Stimulated activated CD8-positive, alpha-beta memory T cell treated with anti-CD3 and anti-CD28 coated beads, Interleukin-7, amount 100 ng/mL, for 4 hours (primary cell): ENCODE measurements at places on chromosomes 2 and 18.

GRCh38 chr18:35042389-35043071, 1.3 kb downstream of the MAPRE2 start:
- no peak for DNase-seq

GRCh38 chr2:113777371-113777770, 20.9 kb upstream of the SLC35F5 start:
- no peak for DNase-seq

DNA sequence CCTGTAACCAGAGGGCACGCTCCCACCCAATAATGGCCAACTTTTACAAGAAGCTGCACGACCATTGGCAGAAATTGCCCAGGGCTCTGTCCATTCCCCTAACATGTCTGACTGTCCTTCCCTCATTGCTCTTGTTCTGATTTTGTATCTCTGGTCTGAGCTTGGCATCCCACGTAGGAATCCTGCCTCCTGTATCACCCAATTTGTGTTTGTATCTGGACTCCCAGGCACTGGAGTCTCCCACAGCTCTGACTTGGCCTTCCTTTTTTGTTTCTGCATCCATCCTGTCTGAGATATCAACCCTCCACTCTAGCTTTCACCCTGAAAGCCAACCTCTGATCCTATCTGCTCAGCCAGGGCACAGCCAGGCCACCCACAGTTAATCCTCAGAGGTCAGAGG, 259.8 kb downstream of the FBXO15 start:
- DNase-seq: no peak

GRCh38 chr2:236943841-236944513, 141.7 kb upstream of the COPS8 start:
- no peak for DNase-seq

DNA sequence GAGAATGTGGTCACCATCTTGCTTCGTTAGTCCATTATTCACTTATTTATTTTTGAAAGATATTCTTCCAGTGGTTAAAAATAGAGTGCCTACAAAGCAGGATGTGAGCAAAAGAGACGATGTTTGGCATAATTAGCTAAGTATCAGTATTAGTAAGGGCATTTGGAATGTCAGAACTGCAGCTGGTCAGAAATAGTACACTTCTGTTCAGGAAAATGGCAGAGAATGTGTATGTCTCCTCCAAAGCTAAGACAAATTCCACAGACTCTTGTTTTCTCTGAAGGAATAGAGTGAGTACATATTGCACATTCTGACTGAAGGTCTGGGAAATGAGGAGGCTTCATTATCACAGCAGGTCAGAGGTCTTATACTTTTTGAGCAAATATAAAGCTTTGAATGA, 209.0 kb downstream of the L3MBTL4 start:
- no peak for DNase-seq

GRCh38 chr2:228417956-228418355, 236.5 kb upstream of the SPHKAP start:
- DNase-seq: no peak

GRCh38 chr2:231573096-231573495, 19.6 kb upstream of the TEX44 start:
- DNase-seq: no peak

- DNase-seq: no peak
These were observed 1.1 kb upstream of the CERS6 start for GRCh38 chr2:168454737-168455644.

GRCh38 chr2:171318463-171318934, 115.3 kb downstream of the METTL8 start:
- no peak for DNase-seq

- no peak for DNase-seq
These were observed 50.6 kb downstream of the ANKMY1 start for GRCh38 chr2:240507060-240507777.

DNA sequence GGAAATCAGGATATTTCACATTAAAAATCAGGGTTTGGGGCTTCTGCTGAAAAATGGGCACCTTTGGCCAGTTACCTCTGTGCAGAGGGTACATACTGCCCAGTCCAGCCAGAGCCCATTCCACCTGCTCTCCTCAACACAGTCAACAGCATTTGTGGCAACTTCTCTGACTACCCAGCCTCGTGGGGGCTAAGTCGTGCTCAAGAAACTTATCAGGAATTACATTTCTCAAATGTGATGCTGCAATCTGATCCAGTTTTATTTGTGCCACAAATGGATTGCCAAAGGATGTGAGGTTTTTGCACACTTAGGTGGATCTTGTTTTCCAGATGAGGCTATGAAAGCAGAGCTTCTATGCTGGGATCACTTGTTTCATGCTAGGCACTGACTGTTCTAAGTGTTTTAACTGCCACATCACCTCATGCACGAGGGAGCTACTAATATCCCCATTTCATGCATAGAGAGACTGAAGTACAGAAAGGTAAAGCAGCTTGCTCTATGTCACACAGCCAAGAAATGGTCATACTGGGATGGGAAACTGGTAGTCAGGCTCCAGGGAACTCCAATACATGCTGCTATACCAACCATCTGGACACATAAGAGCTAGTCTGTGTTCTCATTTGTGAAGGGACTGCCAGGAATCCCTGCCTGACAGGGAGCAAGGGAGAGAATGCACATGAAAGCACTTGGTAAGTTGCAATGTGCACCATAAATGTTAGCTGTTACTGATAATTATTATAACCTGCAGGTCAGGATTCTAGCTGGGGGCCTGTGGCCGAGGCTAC, 89.0 kb upstream of the HK2 start:
- DNase-seq: no peak

DNA sequence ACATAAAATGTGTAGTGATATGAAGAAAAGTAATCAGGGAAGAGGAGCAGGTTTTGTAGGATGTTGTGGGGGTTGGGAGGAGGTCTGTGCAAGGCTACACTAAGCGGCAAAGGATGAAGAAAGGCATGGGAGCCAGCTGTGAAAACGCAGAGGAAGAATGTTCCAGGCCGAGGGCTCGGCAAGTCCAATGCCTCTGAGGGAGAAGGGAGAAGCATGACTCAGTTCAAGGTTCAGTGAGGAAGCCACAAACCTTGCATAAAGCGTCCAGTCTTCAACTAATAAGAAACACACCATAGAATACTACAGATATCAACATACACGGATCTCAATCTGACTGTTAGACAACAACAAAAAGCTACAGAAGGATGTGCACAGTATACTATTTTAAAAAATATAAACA, 16.2 kb downstream of the EPB41L3 start:
- no peak for DNase-seq

- DNase-seq: no peak
These were observed 1.4 kb downstream of the NOL4 start for GRCh38 chr18:34223164-34223892.

- DNase-seq: no peak
These were observed 30.2 kb downstream of the TRAPPC12 start for GRCh38 chr2:3409627-3410170.

- no peak for DNase-seq
These were observed 84.4 kb upstream of the ZCCHC2 start for GRCh38 chr18:62438402-62438801.

GRCh38 chr2:197875763-197876162, 71.4 kb downstream of the PLCL1 start:
- no peak for DNase-seq

DNA sequence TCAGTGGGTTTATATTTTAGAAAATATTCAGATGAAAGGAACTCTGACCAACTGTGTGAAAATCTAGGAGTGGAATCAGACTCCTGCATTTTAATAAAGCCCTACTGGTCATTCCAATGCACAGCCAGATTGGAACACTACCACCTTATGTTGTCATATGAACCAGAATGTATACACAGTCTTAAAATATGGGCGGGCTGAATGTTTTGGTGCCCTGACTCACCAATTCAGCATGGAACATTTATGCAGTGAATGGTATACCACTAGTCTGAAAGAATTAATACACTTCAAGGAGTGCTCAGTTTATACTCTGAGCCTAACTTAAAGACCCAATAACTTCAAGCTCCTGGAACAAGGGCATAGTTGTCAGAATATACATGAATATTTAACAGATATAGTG, 280.9 kb upstream of the TCF4 start:
- no peak for DNase-seq

DNA sequence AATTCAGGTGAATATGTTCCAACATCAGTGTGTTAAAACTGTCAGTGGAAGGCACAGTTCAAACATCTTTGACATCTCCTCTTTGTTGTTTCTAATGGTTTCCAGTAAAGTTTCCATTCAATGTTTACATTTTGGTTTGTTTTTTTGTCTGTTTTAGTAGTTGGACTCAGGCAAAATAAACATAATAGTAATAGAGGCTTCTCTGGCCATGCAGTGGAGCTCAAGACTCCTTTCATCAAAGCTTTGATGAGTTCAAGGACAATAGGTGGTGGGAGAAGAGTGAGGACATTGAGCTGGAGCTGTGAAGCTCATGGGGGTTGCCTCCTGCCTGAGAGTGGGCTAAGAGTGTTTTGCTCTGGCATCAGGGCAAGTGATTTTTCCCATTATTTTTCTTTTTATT, 1853.7 kb upstream of the CELF4 start:
- no peak for DNase-seq

DNA sequence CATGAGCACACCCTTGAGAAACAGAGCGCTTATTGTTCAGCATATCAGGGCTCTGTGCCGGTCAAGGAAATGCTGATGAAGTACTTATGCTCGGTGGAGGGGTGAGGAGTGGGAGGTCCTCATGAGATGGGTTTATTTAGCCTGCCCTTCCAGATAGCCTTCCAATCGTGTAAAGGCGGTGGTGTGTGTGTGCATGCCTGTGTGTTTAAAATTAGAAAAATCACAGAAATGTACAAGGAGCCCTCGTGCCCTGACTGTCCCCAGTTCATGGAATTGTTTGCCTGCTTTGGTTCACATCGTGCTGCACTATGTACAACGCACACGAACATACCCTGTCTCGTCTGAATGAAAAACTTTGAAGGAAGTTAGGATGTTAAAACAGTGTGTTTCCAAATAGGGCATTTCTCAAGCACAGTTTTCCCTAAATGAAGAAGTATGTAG, 158.6 kb downstream of the AQP4 start:
- DNase-seq: no peak

GRCh38 chr2:212618636-212619035, 80.0 kb upstream of the ERBB4 start:
- no peak for DNase-seq

DNA sequence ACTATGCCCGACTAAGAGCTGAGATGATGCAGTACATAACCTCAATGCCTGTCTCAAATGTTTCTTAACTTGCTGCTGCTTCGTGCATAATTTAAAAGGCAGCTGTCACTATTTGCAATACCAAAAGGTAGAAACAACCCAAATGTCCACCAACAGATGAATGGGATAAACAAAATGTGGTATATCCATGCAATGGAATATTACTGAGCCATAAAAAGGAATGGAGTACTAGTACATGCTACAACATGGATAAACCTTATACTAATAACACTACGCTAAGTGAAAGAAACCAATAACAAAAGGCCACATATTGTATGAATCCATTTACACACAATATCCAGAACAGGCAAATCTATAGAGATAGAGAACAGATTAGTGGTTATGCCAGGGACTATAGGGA, 13.0 kb upstream of the DGKD start:
- DNase-seq: no peak

DNA sequence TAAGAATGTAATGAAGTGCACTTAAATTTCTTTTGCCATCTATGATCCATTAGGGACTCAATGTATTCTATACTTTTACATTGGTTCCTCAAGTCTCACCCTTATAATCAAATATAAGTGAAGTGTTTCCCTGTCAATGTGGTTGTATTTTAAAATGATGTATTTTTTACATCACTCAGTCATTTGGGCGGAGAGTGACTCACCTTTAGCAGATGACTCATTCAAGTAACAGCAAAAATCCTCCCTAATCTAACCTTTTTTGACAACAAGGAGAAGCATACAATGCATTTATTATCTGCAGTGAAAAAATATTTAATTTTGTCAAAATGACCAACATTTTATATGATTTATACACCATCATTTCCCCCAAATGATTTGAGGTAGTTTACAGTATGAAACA, 94.4 kb downstream of the FANCL start:
- no peak for DNase-seq

DNA sequence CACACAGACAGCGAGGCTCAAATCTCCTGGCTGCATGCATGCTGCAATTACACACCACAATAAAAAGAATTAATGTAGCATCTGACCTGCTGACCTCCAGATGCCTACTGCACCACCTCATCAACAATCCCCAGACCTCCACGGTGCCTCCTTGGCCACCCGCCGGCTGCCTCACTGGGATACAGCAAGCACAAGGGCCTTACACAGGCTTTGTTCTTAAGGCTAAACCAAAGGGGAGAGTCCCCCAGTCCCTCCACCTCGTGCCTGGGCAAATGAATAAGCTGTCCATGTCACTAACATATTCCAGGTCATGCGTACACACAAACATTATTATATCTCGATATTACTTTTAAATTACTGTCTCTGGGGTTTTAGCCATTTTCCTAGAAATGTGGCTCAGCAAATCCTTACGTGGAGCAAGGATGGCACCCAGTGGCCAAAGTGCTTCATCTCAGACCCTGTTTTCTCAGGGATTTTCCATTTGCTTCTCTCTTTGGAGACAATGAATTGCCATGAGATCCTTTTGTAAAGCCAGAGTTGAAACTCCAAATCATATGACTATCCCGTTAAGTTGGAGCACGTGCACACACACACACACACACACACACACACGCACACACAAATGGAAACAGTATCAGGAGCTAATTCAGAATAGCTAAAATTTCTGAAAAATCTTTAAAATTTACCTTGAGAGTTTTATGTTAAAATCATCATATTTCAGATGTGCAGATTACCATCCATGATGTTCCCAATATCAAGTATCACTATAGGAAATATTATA, 313.8 kb downstream of the PDE11A start:
- DNase-seq: no peak

DNA sequence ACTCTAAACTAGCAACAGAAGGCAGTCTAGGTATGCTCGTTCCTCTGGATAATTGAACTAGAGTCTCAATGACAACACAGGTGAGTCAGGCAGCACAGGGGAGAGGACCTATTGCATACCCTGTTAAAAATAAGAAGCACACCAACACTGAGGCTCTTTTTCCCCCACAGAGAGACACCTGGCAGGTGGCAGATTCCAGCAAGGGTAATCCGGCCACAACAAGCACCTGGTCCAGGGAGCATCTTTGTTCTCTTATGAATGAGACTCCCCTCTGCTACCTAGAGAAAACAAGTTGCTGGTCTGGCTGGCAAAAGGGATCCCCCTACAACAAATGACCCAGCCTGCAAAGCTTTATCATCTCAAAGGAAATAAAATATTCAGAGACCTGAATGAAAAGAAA, 508.9 kb upstream of the POU3F3 start:
- no peak for DNase-seq

DNA sequence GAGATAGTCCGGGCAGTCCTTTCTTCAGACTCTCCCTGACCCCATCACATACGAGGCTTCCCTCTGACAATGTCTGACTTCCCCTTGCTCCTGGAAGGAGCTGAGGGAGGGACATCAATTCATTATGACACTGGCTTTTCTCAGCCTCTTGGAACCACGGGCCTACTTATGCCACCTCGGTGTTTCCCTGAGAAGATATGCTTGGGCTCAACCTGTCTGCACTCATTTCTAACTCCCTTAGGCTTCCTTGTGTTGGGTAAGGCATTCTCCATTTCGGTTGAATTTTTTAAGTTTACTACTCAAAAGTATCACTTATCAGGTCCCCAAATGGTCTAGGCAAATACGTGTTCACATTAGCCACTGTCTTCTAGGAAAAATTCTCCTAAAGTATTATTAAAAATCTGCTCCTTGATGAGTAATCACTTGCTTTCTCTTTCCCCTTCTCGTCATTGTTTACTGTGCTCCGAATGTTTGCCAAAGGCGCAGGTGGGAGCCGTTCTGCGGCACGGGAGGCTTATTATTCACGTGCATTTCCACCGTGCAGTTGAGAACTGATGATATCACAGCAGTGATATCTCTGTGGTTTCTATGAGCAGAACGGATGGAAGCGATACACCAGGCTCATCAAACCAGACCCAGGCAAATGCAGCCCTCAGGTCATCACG, 33.1 kb downstream of the ARL4C start:
- DNase-seq: peak; percentile 73
